ENCODE measurements at places on chromosomes 13 and 19.

- no peak for DNase-seq
Measured at GRCh38 chr13:47519626-47520025, 481.4 kb downstream of the SUCLA2 start.

DNA sequence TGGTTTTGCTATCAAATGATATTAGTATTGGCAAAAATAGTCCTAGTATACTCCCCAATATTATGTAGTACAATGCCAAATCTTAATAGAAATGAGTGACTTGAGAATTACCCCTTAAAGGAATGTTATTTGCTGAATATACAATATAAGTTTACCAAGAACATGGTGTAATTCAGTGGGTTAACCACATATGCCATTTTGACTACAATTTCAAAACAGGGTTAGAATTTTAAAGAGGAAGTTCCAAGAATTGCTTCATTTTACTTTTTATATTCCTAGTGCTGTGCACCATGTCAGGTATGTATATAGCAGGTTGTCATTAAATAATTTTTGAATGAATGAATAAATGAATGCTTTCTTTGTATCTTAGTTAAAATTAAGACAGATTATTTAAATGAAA lies 66.3 kb downstream of the LMO7 start:
- DNase-seq: no peak

DNA sequence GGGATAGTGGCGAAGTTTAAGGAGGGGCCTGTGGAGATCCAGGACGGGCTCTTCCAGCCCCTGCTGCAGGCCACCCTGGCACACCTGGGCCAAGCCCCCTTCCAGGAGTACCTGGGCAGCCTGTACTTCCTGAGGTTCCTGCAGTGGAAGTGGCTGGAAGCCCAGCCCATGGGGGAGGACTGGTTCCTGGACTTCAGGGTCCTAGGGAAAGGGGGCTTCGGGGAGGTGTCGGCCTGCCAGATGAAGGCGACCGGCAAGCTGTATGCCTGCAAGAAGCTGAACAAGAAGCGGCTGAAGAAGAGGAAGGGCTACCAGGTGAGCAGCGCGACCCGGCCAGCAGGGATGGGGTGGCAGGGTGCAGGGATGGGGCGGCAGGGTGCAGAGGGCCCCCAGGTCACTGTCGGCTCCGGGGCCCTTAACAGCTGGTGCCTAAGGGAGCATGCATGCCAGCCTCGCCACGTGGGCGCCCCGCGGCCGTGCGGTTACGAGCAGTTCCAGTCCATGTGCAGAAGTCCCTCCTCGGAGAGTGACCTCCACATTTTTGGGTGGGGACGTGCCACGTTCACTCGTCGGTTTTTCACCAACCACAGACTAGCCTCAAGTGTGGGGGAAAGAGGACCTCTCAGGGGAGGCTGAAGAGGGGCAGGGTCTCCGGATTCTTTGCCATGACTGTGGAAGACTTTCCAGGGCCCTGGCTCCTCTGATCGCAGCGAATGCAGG lies 912 bp downstream of the GRK1 start:
- no peak for DNase-seq

DNA sequence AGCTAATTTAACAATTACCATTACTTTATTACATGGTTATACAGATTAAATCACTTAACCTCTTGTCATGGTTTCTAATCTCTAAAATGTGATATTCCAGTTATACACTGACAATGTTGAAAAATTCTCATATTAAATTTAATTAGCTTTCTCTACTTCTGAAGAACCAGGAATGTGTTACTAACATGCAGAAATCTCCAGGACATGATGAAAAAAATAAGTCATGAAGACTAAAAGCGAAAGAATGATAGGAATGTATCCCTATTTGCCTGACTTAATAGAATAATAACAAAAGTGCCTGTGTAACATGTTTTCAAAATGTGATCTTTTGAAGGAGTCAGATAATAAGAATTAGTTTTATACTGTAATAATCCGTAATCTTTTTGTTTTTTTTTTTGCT lies 2823.7 kb upstream of the PCDH20 start:
- DNase-seq: peak; percentile 60

DNA sequence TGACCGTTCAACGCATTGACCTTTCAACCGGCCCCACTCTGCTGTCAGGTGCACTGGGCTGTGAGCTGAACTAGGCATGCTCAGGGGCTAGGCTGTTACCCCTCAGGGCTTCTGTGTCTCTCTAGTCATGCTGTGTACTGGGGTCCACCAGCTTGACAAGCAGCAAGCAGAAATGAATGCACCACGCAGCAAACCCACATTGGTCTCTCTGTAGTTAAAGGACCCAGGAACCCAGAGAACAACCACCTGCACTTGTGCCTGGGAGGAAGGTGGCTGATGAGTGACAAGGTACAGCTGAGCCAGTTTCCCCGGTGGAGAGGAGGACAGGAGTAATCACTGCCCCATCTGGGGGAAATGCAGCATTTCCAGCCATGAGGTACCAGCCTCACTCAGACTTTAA lies 159.9 kb downstream of the USP12 start:
- DNase-seq: no peak

Data from cardiac fibroblast (primary cell).